Mesenchymal stem cell (in vitro differentiated cells and primary cell): ENCODE measurements at places on chromosomes 2 and 18.

GRCh38 chr2:130831356-130831755 is 5.4 kb upstream of the ARHGEF4 start:
- H3K27ac ChIP-seq, result no peak overlapping the region
- peaks cover 19% of the 10 kb centered on the region for H3K27me3 ChIP-seq
- DNase-seq, result no peak
- H3K36me3 ChIP-seq, result no peaks in the 10 kb centered on the region
- no peak overlapping the region for H3K4me3 ChIP-seq
- H3K4me1 ChIP-seq, result peaks cover 31% of the 10 kb centered on the region

- H3K4me3 ChIP-seq, result no peak overlapping the region
- peak; percentile 13 for DNase-seq
- H3K27ac ChIP-seq, result no peak overlapping the region
- no peaks in the 10 kb centered on the region for H3K27me3 ChIP-seq
Observed at GRCh38 chr2:17822445-17823117, 6.3 kb downstream of the MSGN1 start.

GRCh38 chr2:177117755-177118154 is 94.8 kb upstream of the HNRNPA3 start:
- no peaks in the 10 kb centered on the region for H3K36me3 ChIP-seq
- no peaks in the 10 kb centered on the region for H3K27me3 ChIP-seq
- no peaks in the 10 kb centered on the region for H3K4me1 ChIP-seq
- no peak overlapping the region for H3K27ac ChIP-seq
- no peak overlapping the region for H3K4me3 ChIP-seq

DNA sequence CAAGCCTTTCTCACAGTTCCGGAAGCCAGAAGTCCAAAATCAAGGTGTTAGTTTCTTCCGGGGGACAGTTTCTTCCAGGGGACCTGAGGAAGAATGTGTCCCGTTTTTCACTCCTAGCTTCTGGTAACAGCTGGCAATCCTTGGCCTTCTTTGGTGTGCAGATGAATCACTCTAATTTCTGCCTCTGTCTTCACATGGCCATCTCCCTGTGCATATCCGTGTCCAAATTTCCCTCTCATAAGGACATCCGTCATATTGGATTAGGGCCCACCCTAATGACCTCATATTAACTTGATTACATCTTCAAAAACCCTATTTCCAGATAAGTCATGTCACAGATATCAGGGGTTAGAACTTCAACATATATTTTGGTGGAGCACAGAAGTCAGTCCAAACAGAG is 141.4 kb downstream of the ZEB2 start:
- DNase-seq, result no peak
- H3K36me3 ChIP-seq, result no peaks in the 10 kb centered on the region
- no peak overlapping the region for H3K4me3 ChIP-seq
- H3K27me3 ChIP-seq, result no peaks in the 10 kb centered on the region
- H3K27ac ChIP-seq, result no peak overlapping the region
- H3K4me1 ChIP-seq, result peaks cover 4% of the 10 kb centered on the region

- peak overlapping the region; percentile 63 for H3K4me3 ChIP-seq
- DNase-seq, result peak; percentile 5
- peaks cover 72% of the 10 kb centered on the region for H3K27me3 ChIP-seq
- no peaks in the 10 kb centered on the region for H3K36me3 ChIP-seq
- no peak overlapping the region for H3K27ac ChIP-seq
Observed at GRCh38 chr2:15941481-15941850, 1.1 kb downstream of the MYCN start.

DNA sequence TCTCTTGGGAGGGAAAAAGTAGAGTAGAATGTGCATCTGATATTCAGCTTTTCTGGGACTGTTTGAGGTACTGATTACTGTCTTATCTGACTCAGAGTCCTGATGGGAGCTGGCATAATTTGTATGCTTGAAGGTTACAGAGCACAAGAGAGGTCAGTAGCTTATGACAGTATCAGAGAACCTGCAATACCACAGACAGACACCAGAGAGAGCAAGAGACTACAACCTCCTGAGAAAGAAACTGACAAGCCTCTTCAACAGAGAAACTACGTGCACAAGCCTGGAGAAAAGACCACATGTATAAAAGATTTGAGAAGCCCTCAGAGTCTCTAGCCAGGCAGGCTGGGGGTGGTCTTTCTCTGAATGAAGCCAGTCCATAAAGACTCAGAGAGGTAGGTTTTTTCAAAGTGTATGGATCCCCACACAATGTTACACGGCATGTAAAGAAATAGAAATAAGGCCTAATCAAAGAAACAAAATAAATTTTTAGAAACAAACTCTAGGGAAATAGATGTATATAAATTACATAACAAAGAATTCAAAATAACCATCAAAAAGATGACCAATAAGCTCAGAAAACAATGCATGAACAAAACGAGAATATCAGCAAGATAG is 568.3 kb downstream of the LRRTM4 start:
- DNase-seq, result peak; percentile 76
- no peaks in the 10 kb centered on the region for H3K27me3 ChIP-seq
- H3K4me1 ChIP-seq, result no peaks in the 10 kb centered on the region
- H3K36me3 ChIP-seq, result no peaks in the 10 kb centered on the region
- no peak overlapping the region for H3K27ac ChIP-seq

GRCh38 chr2:48845684-48846083 is 90.2 kb upstream of the LHCGR start:
- no peak overlapping the region for H3K4me3 ChIP-seq
- no peak overlapping the region for H3K27ac ChIP-seq
- H3K27me3 ChIP-seq, result no peaks in the 10 kb centered on the region
- no peak for DNase-seq
- no peaks in the 10 kb centered on the region for H3K4me1 ChIP-seq

DNA sequence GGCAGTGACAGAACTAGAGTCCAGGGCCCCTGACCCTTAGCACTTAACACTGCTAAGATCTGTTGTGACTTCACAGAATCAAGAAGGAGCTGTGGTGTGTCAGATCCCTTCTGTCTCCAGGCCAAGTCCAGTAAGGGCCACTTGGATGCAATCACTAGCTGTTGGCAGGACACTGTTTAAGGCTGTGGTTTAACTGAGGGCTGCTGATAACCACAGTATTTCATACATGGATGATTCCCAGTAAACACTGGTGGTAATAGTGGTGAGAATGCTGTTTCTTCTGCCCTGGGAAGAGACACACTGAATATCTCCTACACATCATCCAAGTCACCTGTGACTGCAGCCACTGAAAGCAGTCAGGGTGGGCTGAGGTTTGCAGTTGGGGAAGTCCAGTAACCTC is 77.7 kb upstream of the FBXO11 start:
- H3K4me1 ChIP-seq, result no peaks in the 10 kb centered on the region
- H3K27ac ChIP-seq, result no peak overlapping the region
- H3K4me3 ChIP-seq, result no peak overlapping the region
- H3K36me3 ChIP-seq, result no peaks in the 10 kb centered on the region
- DNase-seq, result peak; percentile 21
